Activated CD8-positive, alpha-beta memory T cell treated with anti-CD3 and anti-CD28 coated beads, Interleukin-2, amount 10 ng/mL, durations not matched to agents 7 days and 5 days (primary cell): ENCODE measurements at places on chromosomes 7 and 10.

DNA sequence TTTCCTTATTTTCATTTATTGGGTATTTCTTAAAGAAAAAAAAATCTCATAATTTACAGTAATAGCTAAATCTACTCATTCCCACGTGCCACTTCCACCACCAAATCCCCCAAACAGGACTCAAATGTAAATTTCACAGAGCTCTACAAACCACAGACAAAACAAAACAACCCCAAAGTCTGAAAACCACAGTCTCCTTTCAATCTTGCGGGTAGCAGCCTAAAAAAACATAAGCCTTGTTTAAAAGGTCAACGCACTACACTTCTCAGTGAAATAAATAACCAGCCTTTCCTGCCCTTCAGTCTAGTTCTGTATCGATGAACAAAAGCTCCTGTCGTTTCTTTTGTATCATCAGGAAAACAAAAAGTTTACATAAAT lies 121.8 kb upstream of the AFAP1L2 start:
- peak; percentile 51 for DNase-seq

DNA sequence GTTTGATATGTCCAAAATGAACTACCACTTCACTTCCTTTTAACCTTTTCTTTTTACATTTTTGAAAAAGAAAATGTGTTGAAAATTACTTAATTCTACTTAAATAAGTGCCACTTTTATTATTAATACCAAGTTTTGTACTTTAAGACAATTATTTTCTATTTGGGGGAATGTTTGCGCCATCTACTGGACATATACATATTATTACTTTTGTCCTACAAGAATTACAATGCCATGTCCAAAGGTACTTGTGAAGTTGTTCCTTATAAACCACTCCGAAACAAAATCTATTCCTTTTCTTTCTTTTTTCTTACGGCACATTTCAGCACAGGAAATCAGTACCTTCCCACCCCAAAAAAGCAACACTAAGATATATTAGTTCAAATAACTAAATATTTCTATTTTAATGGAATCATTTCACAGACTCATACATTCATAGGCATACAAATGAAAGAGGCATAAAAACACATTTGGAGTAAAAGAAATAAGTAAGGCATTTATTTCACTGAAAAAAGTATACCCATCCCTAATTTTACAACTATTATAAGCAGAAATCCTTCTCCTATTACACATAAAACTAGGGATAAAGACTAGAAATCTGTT lies 169.9 kb downstream of the RNF133 start:
- no peak for DNase-seq

- no peak for DNase-seq
Observed at GRCh38 chr7:25813381-25813780, 338.6 kb upstream of the NFE2L3 start.

GRCh38 chr10:75034714-75035258 lies 76.7 kb upstream of the SAMD8 start:
- peak; percentile 18 for DNase-seq

DNA sequence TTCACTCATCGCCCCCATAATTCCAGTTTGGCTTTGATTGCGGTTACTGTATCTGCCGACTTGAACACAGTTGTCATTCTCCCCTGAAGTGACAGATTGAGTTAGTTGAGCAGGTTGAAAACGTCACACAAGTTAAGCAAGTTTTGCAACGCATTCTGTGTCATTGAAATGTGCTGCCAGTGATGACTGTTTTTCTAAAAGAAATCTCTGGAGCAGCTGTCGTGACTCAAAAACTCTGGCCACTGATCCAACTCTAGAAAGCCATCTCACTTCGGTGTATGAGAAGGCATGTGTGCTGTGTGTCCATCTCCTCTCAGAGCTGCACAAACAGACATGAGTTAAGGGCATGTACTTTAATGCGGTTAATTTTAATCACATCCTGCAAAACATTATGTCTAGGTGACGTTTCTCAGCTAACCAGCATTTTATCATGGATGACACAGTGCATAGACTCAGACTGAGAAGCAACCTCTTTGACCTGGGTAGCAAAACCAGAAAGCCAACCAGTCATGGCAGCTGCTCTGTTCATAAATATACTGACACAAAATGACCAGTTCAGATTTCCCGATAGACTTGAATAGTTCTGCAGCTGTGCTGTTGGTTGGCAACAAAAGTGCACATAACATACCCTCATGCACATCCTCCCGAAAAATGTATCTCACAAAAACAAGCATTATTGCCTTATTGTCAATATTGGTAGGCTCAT lies 69.3 kb downstream of the CSTF2T start:
- no peak for DNase-seq

DNA sequence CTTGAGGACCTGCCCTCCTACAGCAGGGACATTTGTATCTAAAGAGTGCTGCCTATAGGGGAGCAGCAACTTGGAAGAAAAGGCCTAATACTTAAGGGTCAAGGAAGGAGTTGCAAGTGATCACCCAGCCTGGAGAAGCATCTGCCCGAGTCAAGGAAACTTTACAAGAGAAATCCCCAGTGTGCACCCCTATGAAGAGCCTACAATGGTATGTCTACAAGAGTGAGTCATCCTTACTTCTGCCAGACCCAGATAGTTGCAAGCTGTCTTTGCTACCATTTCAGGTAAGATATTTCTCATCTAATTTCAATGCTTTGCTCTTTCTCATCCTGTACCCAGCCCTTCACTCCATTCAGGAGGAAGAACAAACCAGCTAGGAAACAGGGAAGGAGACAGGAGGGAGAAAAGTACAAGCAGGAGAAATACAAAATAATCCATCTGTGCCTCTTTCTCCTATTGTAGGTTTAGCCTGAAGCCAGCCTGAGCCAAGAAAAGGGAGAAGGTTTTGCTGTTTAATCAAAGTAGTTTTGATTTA lies 34.4 kb upstream of the AGR3 start:
- peak; percentile 48 for DNase-seq

- DNase-seq: no peak
Observed at GRCh38 chr10:97179311-97179710, 6.4 kb downstream of the SLIT1 start.

- no peak for DNase-seq
Observed at GRCh38 chr7:44671069-44671468, 64.6 kb downstream of the OGDH start.

GRCh38 chr7:158725506-158725800 lies 20.8 kb upstream of the NCAPG2 start:
- no peak for DNase-seq

GRCh38 chr7:30344513-30344912 lies 60.1 kb downstream of the ZNRF2 start:
- DNase-seq: no peak

- DNase-seq: no peak
Observed at GRCh38 chr10:107986571-107986970, 822.1 kb upstream of the SORCS1 start.

- DNase-seq: no peak
Observed at GRCh38 chr7:107233174-107233573, 64.4 kb downstream of the HBP1 start.

- DNase-seq: no peak
Observed at GRCh38 chr7:108072116-108072515, 58.0 kb downstream of the LAMB4 start.

- DNase-seq: no peak
Observed at GRCh38 chr10:17122052-17122451, 7.6 kb downstream of the CUBN start.

DNA sequence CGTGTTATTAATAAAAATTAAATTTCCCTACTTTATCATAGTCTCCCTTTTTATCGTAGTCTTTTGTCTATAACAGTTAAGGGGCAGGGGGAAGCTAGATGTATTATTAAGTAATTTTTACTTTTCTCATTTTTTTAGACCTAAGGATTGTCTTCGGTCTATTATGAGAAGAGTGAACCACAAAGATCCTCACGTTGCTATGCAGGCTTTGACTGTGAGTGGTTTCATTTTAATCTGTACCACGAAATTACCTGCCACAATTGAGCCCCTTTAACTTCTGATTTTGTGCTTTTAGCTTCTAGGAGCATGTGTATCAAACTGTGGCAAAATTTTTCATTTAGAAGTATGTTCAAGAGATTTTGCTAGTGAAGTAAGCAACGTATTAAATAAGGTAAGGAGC lies 40.6 kb downstream of the STAM start:
- DNase-seq: no peak

- no peak for DNase-seq
Observed at GRCh38 chr7:47326220-47326619, 255.7 kb downstream of the TNS3 start.

GRCh38 chr7:108266035-108266434 lies 135.9 kb upstream of the LAMB4 start:
- no peak for DNase-seq

DNA sequence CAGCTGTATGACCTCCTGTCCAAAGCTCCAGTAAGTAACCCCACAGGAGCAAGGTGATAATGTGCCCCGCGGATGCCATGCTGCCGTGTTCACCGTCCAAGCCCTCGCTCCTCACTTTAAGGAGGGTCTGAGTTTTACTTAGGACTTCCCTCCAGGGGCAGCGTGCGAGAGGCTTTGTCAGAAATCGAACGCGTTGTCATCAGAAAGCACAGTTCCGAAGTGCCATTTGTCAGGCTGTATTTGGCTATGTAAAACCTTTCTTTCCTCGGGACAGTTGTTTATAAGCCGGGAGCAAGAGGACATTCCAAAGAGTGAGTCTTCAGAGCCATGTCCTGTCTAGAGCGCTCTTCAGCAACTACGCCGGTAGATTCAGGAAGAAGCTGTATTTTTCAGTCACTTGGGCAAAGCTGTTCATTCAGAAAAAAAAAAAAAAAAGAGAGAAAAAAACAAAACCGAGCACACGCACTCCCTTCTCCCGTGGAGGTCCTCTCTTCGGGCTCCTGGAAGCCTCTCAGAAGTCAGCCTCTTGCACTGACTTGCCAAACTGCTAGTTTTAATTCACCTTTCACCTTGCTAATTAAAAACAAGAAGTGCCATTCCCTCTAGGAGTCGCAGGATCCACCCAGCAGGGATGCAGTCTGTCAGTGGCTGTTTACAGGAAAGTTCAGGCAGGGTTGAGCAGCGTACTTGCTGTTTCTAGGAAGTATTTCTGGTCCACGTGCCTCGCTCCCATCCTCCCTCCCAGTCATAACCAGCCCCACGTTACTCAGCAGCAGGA lies at the start of gene SEMA3E:
Gene SEMA3E, minus strand, starts transcription at position 676 of the 778 bp plus-strand sequence.
- DNase-seq: no peak

GRCh38 chr7:51046482-51046881 lies 263.8 kb upstream of the GRB10 start:
- DNase-seq: no peak

DNA sequence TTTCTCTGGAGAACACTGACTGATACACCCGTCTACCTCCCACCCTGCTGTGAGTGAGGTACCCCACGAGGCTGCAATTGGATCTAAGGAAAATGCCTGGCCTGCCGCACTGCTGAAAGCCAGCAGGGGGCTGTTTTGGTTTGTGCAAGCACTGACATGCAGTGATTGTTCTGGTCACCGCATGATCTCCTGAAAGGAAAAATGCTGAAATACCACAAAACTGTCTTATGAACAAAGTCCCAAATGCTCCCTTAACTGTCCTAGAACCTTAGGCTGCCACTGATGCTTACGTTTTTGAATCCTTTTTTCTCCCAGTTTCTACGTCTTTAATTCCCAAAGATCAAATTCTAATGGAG lies 132.7 kb downstream of the JCAD start:
- DNase-seq: no peak

DNA sequence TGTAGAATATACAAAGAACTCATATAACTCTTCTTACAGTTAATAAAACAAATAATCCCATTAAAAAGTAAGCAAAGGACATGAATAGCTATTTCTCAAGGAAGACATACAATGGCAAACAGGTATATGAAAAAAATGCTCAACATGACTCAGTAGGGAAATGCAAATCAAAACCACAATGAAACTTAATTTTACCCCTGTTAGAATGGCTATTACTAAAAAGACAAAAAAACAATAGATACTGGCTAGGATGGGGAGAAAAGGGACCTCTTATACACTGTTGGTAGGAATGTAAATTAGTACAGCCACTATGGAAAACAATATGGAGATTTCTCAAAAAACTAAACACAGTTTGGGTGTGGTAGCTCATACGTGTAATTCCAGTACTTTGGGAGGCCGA lies 37.8 kb downstream of the HERPUD2 start:
- no peak for DNase-seq

DNA sequence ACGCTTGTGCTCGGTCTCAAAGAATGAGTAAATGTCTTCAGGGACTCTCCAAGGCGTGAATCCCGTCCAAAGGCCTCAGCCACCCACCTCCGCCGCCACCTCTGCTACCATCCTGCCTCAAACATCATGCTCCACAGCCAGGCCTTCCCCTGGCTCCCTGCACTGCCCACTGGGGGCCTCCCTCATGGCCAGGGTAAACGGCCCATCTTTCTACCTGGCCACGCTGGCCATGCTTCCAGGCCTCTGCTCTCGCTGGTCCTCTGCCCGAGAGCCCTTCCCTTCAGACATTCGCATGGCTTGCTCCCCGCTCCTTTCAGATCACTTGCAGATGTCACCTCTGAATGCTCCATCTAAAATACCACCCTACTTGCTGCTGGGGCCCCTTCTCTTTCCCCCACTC lies 40.2 kb downstream of the ZNF783 start:
- no peak for DNase-seq

- DNase-seq: no peak
Observed at GRCh38 chr10:22803261-22803885, 89.0 kb upstream of the PIP4K2A start.

GRCh38 chr7:115359119-115359518 lies 437.2 kb downstream of the MDFIC start:
- no peak for DNase-seq

DNA sequence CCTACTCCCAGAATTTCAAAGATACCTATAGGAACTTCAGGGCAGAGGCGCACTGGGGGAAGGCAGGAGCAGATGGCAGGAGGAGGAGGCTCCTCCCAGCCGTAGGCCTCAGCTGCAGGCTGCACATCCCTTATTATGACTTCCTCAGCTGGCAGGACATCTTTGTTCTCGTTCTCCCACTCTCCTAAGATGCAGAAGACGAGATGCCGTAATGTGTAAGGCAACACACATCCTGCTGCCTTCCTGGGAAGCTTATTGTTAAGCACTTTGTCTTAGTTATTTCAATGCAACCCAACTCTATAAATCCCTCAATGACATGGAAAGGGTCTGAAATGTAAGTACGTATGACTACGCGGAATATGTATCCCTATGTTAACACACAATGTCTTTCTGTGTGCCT lies 599.8 kb upstream of the MGMT start:
- no peak for DNase-seq

DNA sequence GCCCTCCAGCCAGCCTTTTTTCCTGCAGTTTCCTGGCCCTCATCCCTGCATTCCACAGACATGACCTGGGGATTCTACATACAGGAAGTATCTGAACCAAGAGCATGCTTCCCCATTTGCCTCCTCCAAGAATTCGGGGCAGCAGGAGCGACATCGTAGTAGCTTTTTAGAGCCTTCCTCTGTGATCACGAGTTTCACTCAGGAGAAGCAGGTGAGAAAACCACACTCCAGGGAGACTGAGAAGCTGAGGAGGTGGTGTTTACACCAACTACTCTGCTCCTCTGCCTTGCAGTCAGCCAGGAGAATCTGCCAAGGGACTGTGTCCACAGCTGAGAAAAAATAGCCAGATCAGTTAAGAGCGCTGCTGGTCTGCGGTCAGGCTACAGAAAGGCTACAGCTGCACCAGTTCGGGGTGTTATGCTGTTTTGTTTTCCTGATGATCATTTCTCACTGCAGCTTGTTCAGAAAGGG lies 54.1 kb downstream of the HSPA12A start:
- DNase-seq: no peak

- DNase-seq: no peak
Observed at GRCh38 chr7:76352193-76352592, 6.6 kb downstream of the YWHAG start.
